ENCODE measurements at places on chromosomes 5 and 9.

- DNase-seq = no peak
These were observed 11.5 kb downstream of the AFF4 start for GRCh38 chr5:132951897-132952296.

DNA sequence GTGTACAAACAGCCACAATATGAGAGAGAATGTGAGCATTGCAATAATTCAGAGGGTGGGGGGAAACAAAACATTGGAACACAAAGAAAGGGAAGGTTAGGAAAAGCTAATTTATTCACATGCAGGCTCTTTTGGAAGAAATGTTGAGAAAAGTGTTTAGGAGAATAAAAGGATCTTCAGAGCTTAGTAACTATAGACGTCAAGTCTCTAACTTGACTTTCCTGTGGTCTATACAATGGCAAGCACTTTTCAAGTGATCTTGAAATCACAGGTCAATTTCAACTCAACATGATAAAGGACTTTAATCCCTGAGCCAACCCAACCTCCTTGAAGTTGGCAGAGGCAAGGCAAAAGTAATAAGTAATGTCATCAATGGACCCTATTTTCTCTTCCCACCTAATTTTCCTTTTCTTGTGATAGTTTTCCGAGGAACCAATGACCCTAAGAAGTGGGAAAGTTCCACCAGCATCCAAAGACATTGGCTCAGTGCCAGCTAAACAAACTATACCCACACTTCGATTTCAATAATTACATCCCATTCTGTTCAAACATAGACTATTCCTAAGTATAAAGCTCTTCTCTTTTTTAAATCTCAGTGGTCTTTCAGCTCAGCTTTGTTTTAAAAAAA, 23.7 kb downstream of the RFK start:
- no peak for DNase-seq

DNA sequence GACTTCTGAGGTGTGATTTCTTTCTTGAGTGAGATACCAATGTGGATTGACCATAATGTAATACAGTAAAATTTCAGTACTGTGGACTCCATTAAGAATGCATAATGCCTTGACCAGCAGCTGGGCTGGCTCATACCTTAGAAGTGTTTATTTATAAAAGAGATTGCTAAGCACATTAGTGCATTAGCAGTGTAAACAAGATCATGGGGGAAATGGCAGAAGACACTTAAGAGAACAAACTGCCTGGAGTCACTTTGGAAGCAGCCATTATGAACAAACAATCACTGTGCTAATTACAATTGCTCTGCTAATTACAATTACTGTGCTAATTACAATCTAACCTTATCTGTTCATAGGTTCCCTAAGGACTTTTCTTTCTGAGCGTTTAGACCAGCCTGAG, 104.2 kb downstream of the TRIM32 start:
- no peak for DNase-seq

GRCh38 chr9:95816716-95817115, 58.8 kb upstream of the ERCC6L2 start:
- DNase-seq = no peak

- DNase-seq = no peak
These were observed 292.8 kb downstream of the ARHGEF28 start for GRCh38 chr5:73918791-73919221.

DNA sequence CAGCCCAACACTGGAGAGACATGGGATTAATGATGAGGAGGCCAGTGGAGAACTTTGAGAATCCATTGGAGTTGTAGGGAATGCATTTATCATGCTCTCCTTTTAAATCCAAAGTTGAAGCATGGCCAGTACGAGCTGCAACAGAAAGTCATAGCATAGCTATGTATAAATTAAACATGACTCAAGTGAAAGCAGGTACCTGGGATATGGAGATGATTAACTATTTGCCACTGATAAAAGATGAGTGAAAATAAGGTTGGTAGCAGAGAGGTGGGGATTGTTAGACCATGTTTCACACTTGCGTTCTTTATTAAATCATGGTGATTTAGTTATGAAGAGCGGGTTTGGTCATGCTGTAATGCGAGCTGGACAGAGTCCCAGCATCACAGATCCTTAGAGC, 189.6 kb downstream of the ARHGEF28 start:
- DNase-seq = peak; percentile 70

DNA sequence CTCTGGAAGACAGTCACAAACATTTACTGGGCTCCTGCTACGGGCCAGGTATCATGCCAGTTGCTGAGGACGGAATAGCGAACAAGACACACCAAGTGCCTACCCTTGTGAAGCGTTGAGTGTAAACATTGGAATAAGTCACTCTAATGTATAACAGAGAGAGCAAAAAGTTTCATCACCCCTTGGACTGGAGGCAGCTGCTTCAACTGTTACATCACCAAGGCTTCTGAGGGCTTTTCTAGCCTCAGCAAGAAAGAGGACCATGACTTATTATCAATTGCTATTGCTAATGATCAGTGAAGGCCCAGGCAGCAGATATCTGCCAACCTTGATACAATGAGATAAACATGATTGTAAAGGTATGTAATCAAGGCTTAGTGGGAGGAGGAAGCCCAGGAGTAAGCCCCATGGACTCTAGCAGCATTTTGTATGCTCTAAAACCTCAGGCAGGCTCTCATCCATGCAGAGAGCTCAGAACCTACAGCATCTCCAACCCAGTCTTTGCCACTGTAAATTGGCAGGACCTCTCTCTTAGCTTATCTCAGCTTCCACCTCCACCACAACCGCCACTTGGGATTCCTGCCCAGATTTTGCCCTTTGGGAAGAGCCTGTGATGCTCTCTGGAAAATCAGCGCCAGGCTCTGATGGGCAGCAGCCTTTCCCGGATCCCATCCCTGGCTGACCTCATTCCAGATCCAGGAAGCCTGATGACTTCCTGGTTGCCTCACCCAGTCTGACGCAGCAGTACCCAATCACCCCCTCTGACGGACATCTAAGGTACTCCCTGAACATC, 54.5 kb downstream of the ADAM19 start:
- peak; percentile 49 for DNase-seq

DNA sequence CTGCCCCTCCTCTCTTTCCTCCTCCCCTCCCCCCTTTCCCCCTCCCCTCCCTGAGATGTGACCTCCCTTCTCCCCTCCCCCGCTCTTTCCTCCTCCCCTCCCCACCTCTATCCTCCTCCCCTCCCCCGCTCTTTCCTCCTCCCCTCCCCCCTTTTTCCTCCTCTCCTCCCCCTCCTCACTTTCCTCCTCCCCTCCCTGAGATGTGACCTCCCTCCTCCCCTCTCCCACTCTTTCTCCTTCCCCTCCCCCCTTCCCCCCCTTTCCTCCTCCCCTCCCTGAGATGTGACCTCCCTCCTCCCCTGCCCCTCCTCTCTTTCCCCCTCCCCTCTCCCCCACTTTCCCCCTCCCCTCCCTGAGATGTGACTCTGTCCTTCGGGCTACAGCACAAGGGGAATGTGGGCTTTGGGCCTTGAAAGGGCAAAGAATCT, 169.8 kb downstream of the COL23A1 start:
- DNase-seq = no peak

DNA sequence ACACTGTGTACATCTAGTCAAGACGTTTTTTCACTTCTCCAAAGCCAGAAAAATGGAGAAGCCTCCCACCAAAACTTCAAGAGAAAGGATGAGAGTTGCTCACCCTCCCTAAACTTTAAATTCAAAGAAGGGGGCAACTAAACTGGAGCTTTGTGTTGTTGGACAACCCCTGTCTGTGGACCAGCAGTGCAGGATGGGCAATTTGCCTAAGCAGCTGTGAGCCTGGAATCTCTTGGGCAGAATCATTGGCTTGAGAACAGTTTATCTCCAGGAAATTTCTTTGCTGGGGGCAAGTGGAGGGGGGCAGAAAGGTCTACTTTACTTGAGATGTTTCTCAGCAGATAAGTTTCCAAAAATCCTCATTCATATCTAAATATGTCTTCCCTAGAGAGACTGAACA, 151.8 kb downstream of the MUSK start:
- DNase-seq = no peak

GRCh38 chr5:74624501-74624900, 16.0 kb downstream of the ENC1 start:
- DNase-seq = no peak

DNA sequence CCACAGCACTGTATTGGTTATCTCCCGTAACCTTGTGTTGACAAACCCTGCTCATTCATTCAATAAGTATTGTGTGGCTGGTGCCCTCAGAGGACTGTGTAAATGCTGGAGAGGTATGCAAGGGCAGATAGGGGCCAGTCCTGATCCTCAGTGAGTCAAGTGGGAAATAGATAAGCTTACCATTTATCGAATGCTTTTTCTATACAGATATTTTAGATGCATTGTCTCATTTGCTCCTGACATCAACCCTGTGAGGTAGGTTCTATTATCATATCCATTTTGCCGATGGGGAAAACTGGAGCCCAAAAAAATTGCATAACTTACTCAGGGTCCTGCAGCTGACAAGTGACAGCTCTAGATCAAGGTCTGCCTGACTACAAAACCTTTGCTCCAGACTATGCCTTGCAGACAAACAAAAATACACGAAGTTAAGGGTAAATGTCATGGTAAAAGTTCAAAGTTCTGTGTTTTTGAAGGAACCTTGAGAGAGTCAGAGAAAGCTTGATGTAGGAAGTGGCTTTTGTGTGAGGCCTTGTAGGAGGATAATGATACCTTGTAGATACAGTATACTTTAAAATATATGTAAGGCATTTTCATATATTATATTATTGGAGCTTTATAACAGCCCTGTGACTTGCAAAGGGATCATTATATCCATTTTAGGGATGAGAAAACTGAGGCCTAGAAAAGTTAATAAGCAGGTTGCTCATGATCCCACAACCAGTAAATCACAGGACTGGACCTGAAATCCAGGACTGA, 22.7 kb downstream of the CYFIP2 start:
- no peak for DNase-seq

GRCh38 chr9:14221558-14221957, 92.4 kb downstream of the NFIB start:
- peak; percentile 76 for DNase-seq

DNA sequence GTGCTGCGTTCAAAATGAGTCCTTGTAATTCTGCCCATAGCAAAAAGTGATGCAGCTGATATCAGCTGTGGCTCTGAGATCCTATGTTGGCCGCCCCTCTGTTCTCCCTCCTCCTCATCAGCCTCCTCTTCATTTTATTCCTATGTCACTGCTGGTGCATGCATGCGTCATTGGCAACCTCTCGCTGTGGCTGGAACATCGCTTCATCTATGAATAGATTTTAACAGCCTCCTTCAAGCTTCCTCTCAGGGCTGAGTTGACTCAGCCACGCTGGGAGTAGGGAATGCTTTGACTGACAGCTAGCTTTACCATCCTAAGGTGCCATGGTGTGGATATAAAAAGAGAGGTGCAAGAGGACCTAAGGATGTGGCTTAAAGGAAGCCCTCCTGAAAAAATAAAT, 303.5 kb downstream of the PLK2 start:
- peak; percentile 57 for DNase-seq

GRCh38 chr9:121153642-121154041, 48.0 kb downstream of the RAB14 start:
- DNase-seq = no peak

DNA sequence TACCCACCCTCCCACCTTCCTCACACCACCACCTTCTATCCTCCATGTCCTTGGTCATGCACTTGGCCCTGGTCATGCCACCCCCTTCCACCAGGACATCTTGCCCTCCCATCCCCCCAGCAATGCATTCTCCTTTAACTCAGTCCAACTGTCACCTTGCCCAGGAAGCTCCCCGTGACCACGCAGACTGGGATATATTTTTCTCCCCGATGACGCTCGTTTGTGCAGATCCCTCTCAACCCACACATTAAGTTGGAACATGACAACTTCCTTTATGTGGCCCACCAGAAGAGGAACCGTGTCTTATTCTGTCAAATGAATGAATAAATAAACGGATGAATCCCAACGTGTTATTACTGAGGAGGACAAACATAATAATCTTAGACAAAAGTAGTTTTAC, 82.8 kb upstream of the TAS2R1 start:
- DNase-seq = no peak

DNA sequence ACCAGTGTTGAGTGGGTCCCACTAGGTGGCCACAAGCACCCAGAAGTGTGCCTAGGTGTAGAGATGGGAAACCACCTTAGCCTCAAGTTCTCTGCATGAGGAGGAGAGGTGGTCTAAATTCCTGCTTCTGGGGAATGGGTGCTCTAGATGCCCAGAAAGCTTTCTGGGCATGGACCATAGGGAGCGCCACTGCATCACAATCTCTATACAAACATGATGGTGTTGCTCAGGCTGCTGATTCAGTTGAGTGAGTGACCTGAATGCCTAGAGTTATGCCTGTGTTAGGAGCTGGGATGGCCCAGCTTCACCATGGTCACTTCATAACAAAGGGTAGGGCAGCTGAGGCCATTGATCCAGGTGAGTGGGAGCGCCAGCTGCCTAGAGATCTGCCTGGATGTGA, 667.9 kb upstream of the ARRDC3 start:
- DNase-seq = no peak

- no peak for DNase-seq
These were observed 337.5 kb downstream of the ZNF608 start for GRCh38 chr5:124408738-124409453.

DNA sequence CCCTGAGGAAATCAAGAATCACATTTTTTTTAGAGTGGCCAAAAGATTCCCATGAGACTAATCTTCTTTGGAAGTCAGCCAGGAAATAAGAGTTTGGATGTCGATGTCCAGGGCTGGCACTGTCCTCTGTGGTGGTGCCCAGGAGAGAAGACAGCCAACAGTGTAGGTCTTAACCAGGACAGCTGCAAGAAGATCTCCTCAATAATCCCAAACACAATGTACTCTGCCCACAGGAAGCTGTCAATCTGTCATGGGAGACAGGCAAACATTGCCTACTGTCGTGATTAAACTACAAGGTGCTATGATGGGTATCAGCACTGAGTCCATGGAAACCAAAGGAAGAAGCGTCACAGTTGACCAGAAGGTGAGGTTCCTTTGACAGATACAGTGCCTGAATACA, 174.1 kb downstream of the PIK3R1 start:
- no peak for DNase-seq

- no peak for DNase-seq
These were observed 159.8 kb upstream of the LHFPL2 start for GRCh38 chr5:78808380-78808779.

DNA sequence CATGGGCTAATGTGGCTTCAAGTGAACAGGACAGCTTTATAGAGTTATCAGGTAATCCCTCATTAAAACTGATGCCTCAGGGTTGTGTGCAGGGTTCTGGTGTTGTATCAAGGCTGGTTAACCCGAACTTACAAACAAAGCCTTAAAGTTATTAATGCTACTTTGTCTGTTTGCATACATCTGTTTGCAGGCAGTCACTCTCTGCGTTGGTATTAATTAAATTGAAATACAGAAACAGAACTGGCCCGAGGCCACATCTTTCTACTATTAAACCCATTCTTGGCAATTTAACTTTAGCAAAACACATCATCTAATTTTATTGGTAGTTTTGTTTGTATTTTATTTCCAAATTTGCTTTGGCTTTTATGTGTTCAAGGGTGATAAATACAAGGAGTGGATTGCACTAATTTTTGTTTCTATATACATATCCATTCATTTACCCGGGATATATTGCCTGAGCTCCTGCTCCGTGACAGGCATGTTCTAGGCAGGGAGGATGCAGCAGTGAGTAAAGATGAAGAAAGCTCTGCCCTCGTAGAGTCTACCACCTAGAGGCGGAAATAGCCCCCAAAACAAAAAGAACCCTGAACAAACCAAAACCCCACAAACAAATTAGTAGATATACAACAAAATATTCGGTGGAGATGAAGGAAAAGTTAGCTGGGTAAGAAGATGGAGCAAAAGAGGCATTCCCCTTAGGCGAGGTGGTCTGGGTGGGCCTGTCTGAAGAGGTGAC, 164.2 kb downstream of the MACROH2A1 start:
- no peak for DNase-seq

GRCh38 chr5:120991569-120991968, 527.5 kb downstream of the PRR16 start:
- no peak for DNase-seq

GRCh38 chr5:1336749-1337488, 8.0 kb downstream of the CLPTM1L start:
- DNase-seq = no peak

All from EH (cell line).